NCI-H69 (cell line): ENCODE measurements at places on chromosomes 7 and 10.

DNA sequence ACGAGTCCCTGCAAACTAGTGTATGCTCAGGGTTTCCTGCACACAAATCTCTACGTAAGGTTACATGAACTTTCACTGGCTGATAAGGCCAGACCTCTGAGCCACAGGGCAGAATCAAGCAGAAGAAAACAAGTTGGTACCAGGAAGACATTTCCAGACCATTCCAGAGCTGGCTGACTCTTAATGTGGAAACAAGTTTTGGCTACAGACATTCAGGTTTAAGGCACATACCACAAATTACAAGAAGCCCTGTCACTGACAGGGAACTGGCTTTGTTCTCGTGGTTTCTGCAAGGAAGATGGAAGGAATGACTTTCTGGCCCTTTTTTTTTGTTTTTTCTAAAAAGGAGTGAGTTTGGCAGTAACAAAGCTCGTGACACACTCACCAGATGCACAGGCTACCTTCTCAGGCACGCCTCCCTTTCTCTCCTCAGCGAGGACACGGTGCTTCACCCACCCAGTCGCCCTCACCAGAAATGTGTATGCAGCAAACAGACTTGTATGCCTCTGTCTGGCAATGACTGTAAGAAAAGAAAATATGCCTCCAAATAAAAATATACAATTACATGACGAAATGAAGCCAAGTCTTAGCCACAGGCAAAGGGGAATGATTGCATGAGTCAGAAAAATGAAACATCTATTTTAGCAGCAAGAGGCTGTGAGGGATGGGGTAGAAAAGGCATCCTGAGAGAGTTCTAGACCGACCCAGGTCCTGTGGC is 22.6 kb downstream of the PLAC9 start:
- no peak for DNase-seq

DNA sequence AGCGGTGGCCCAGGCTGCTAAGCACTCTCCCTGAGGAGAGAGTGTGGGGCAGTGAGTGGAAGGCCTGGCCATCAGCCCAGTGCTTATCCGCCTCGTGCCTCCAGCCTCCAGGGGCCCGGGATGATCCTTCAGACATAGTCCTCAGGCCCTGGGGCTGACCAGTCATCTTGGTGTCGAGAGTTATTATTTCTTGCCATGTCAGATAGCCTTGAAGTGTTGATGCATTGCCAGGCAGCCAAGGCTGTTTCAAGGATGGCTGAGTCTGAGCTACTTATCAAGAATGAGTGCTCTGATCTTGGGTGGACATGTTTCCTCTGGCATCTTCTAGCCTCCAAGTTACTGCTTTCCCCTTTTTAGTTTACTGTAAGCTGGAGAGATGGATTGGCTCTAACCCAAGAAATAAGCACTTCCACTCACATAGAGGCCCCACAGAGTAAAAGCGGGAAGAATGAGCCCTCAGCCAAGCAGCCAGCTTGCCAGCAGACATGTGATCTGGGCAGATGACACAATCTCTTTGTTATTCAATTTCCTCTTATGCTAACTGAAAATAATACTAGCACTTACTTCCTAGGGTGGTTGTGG is 136.5 kb upstream of the NAMPT start:
- peak; percentile 30 for DNase-seq

- peak; percentile 67 for DNase-seq
These were observed 461.9 kb downstream of the KCNMA1 start for GRCh38 chr10:77175631-77176222.

DNA sequence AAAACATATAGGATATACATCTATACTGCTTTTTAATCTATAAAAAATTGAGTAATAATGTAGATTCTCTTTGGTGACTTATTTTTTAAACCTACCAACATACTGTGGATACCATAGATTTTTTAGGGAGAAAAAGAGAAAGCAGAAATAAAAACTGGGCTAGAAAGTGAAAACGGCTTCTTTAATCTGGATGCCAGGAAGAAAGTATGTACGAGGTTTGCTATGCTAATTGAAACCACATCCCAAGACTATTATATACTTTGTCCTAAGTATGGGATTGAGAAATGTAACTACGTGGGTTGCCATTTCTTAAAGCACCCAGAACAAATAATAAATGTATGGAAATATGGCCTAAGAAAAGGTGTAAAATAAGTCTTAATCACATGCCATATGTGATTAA is 129.0 kb upstream of the NFE2L3 start:
- DNase-seq = no peak

DNA sequence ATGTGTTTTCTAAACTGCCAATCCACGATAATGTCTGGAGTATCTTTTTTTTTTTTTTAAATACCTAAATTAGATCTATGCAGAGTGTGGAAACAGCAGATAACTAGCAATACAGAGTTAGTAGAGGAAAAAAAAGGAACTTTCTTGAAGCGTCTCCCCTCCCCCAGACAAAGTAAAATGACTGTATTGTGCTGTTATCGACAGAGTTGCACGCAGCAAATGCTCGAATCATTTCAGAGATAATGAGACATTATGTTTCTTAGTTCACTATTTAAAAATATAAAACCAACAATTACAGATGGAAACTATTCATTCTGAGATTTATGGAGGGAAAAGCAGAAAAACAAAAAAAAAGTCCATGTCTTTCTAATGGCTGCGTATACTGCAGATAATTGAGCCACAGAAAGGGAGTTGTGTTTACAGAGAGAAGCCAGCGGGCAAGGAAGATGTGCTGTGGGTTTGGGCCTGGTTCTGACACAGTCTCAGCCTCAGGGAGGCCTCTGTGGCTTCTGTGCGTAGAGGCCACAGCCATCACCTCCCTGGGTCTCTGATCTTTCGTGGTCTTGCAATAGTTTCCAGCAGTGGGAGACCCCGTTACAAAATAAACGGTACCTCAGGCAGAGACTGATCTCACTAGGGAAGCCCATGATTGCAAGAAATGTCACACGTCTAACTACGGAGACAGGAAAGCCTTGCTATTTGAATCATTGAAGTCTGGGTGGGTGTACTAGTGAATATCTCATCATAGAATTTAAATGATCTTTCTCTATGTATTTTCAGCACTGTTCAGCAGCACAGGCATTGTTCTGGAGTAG is 19.1 kb upstream of the KLF6 start:
- no peak for DNase-seq

DNA sequence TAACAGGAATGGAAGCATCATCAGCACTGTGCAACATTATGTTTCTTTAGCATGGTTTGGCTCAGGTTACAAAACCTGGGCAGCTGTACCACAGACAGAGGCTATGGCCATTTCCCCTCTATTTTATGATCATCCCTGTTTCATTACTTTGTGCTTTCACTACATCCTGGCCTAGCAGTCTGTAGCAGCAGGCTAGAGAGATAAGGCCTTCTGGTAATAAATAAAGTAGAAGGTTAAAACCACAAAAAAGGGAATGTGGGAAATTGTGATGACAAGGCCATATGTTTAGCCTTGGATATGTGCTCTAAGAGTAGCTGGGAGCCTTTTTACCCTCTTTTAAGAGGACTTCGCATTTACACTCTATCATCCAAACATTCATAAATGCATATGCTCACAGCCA is 266.2 kb upstream of the PHF14 start:
- peak; percentile 36 for DNase-seq

DNA sequence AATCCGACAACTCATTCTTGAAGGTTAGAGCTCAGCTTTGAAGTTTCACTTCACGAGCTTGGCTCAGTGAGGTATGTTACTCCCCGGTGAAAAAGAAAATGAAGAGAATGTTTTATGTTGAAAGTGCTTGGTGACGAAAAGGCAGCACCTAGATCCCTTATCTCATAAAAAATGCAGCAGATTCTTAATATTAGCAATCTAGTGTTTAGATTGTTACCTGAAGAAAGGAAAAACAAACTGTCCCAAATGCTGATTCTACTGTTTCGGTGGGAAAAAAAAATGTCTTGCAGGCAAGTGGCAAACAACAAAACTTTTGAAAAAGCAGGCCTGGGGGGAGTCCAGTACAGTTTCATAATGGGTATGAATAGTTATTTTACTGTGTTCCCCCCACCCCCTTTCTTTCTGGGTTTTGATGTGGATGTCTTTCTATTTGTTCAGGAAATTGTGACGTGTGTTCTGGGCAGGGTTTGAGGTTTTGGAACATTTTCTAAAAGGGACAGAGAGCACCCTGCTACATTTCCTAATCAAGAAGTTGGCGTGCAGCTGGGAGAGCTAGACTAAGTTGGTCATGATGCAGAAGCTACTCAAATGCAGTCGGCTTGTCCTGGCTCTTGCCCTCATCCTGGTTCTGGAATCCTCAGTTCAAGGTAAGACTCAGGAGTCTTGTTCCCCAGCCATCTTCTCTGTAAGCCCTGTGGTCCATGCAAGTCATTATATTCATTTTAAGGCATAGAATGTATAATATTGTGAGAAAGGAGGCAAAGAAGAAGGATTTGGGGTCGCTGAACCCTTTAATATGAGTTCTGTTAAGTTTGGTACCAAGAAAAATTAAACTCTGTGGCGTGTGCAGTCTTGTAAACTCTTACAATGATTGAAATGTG is at the start of gene SRGN:
SRGN (plus strand) TSS at position 514 of the 881 bp plus-strand sequence; CDS start at position 569, 55 bp downstream.
- DNase-seq = no peak

DNA sequence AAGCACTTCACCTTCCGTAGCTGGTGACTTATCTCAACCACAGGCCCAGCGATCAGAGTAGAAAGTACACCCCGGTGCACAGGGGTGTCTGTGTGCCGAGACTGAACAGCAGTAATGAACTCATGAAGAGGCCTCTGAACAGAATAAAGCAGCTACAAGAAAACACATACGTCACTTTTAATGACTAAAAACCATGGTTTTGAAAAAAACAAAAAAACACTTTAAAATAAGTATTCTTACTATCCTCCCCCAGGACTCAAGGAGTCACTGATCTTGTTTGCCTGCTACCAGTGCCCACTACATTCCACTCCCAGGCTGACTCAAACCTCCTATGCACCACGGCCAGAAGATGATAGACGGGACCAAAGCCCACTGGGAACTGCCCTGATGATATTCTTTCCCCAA is 53.8 kb downstream of the NCAPG2 start:
- no peak for DNase-seq

GRCh38 chr7:1662767-1663166 is 7.3 kb upstream of the ELFN1 start:
- no peak for DNase-seq

- no peak for DNase-seq
These were observed 55.9 kb downstream of the MINPP1 start for GRCh38 chr10:87560495-87561129.

GRCh38 chr7:132162556-132163144 is 413.6 kb downstream of the PLXNA4 start:
- DNase-seq = no peak

- no peak for DNase-seq
These were observed 13.6 kb upstream of the CALU start for GRCh38 chr7:128725531-128725930.

DNA sequence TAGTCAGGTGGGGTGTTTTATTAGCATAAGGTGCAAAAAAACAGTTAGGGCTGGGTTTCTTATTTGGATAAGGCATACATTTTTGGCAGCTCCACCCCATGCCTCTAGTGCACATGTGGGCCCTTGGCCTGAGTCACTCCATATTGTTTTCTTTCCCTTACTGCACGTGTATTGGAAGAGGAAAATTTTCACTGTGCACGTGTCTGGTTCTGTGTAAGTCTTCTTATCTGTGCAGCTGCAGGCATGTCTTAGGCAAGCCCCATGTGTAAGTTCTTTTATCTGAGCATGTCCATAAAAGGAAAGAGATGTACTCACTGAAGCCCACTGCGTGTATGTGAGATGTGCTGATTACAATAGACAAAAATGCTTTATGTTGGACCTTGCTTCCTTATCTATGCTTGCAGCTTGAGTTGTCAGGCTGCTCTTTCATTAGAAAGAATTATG is 540.3 kb upstream of the IGFBP3 start:
- DNase-seq = no peak

GRCh38 chr7:39459636-39460035 is 106.6 kb upstream of the YAE1 start:
- no peak for DNase-seq

GRCh38 chr7:78140109-78140508 is 341.5 kb downstream of the PHTF2 start:
- peak; percentile 43 for DNase-seq

GRCh38 chr7:104933521-104933988 is 80.5 kb upstream of the KMT2E start:
- peak; percentile 65 for DNase-seq

DNA sequence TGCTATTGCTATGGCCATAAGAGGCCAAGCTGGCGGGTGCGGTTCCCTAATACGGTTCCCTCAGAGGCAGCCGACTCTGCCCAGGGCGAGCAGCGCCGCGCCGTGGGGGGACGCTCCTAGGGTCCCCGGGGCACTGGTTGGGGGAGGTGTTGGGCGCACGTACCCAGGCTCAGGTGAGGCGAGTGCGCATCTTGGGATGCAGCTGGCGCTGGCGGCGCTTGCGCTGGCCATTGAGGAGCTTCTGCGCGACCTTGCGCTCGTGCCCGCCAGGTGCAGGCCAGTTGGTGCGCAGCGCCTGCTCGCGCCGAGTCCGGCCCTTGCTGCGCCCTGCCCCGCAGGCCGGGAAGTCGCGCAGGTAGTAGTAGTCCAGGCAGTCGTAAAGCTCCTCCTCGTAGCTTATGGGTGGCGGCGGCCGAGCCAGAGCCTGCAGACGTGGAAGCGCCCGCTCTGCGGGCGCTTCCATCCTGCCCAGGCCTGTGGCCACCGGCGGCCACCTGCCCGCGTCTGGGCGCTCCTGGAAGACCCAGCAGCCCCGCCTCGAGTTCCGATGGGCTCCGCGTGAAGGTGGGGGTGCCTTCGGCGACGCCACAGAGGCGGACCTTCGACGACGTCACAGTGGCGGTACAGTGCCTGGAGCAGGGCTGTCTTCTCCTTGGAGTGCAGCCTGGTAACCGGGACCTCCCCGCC is at the start of gene NUPR2:
NUPR2 (minus strand) TSS at position 566 of the 687 bp plus-strand sequence; CDS start at position 463, 103 bp downstream.
- DNase-seq = peak; percentile 23

DNA sequence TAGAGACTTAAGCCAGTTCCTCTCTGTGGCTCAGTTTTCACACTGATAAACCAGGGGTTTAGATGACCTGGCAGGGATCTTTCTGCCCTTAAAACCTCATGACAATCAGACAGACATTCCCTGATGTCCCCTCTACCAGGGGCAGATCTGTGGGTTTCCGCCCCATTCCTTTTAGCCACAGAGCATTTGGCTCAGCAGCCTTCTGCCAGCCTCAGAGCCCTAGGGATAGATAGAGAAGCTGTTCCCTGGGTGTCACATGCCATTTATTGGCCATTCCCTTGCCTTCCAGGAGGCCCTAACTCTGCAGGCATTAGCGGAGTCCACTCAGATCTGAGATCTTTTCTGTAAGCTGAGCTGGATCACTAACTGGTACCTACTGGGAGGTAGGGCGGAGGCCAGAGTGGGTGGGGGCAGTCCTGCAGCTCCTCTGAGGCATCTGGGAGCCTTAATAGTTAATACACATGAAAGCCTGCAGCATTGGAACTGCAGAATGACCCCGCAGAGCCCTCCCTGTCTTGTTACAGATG is 101.5 kb downstream of the ZMIZ1 start:
- peak; percentile 7 for DNase-seq

- no peak for DNase-seq
These were observed 65.5 kb downstream of the CYCS start for GRCh38 chr7:25059576-25059975.

GRCh38 chr7:133755901-133756300 is 371.2 kb upstream of the LRGUK start:
- peak; percentile 89 for DNase-seq
